SJSA1 (cell line): ENCODE measurements at places on chromosomes 5 and 9. TPM values are rescaled to one million over a fixed set of nuclear protein-coding genes. Genes with fewer than 3 reads are reported as not detected.

The PHYHD1 gene
- total RNA-seq, result not detected in 2 replicates

The STK32A gene
- 0.05 TPM in 1 of 2 replicates, not detected in the other for total RNA-seq

The C9orf43 gene
- 0.13 and 0.81 TPM in 2 replicates for total RNA-seq

DNA sequence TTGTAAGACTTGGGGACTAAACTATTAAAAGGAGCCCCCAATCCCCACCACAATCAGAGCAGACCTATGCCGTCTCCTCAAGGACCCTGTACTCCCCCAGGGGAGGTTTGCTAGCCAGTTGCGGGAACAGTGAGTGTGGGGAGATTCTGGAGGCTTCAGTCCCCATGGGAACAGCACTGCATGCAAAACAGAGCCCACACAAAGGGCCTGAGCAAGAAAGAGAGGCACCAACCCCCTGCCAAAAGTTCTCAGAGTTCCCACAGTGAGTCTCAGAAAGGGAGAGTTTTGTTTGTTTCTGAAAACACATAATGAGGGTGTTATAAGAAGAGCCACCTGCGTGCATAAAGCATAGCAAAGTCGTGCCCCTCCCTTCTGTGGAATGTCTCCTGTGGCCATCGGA lies 56.6 kb downstream of the CFAP90 start:
- DNase-seq, result no peak

The TBCA gene
- 167 and 300 TPM in 2 replicates for total RNA-seq

DNA sequence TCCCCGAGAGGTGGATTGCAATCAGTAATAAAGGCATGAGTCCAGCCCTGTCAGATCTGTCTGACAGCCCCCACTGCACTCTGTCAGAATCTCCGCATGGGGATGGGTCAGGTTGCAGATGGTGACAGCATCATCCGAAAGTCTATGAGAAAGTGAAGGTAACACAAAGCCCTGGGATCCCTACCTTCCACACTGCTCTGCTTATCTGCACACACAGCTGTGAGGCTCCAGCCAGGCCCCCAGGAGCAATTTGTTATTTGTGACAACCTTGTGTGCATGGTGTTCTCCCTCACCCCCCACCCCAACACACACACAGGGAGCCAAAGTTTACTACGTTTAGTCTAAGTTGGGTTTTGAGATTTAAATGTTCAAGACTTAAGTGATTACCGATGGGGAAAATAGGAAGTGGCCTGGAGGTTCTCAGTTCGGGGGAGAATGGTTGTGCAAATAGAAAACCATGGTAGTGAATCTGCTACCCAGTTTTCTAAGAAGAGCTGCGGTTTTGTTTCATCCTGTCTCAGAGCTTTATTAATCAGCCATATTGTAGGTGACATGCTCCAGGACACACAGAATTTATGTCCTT lies 92.7 kb downstream of the SV2C start:
- no peak for DNase-seq

GRCh38 chr9:127796852-127797370 lies 5.8 kb upstream of the FPGS start:
- no peak for DNase-seq

- no peak for DNase-seq
Observed at GRCh38 chr5:142837081-142837725, 67.0 kb downstream of the ARHGAP26 start.

- DNase-seq, result peak; percentile 48
Observed at GRCh38 chr9:6054280-6055099, 39.1 kb upstream of the RANBP6 start.

The GABRA6 gene
- not detected in 2 replicates for total RNA-seq

DNA sequence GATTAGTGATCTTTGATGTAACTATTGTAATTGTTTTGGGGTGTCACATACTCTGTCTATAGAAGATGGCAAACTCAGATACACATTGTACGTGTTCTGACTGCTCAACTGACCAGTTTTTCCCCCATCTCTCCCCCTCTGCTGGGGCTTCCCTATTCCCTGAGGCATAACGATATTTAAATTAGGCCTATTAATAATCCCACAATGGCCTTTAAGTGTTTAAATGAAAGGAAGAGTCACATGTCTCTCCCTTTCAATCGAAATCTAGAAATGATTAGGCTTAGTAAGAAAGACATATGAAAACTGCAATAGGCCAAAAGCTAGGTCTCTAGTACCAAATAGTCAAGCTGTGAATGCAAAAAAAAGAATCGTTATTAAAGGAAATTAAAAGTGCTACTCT lies 265.6 kb downstream of the TMEM232 start:
- no peak for DNase-seq
